Thoracic aorta (tissue), 2 donors: ENCODE measurements at places on chromosomes 11 and 22.

- no peak for DNase-seq
Measured at GRCh38 chr22:19991645-19992451, 24.8 kb downstream of the ARVCF start.

- DNase-seq = no peak
Measured at GRCh38 chr11:34205326-34206035, 100.1 kb downstream of the NAT10 start.

DNA sequence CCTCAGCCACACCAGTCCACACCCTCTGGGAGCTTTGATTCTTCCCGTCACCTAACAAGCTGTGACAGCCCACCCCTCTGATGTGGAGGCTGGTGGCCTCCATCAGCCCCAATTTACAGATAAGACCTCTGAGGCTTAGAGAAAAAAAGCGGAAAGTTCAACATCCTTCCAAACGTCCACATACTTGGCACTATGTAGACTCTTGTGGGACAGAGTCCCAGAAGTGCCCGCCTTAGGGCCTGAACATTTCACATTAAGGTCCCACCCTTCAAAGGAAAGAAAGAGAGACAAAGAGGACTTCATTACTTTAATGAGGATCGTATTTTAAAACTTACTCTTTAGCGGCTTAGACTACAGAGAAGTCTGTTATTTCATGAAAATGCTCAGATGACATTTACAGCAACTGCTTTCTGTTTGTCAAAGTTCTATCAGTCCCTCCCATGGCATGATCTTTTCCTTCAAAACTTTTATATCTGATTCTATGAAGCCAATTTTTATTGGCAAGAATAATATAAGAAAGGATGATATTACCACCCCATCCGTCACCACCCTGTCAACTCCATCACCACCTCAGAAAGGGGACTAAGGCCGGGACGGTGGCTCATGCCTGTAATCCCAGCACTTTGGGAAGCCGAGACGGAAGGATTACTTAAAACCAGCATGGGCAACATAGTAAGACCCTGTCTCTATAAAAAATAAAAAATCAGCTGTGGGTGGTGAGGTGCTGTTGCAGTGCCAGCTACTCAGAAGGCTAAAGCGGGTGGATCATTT lies 15.7 kb upstream of the SCGB1A1 start:
- DNase-seq = no peak

GRCh38 chr11:100329352-100329751 lies 357.7 kb upstream of the ARHGAP42 start:
- no peak for DNase-seq

GRCh38 chr11:57778318-57779037 lies 16.9 kb downstream of the CTNND1 start:
- peak; percentile 64 for DNase-seq

DNA sequence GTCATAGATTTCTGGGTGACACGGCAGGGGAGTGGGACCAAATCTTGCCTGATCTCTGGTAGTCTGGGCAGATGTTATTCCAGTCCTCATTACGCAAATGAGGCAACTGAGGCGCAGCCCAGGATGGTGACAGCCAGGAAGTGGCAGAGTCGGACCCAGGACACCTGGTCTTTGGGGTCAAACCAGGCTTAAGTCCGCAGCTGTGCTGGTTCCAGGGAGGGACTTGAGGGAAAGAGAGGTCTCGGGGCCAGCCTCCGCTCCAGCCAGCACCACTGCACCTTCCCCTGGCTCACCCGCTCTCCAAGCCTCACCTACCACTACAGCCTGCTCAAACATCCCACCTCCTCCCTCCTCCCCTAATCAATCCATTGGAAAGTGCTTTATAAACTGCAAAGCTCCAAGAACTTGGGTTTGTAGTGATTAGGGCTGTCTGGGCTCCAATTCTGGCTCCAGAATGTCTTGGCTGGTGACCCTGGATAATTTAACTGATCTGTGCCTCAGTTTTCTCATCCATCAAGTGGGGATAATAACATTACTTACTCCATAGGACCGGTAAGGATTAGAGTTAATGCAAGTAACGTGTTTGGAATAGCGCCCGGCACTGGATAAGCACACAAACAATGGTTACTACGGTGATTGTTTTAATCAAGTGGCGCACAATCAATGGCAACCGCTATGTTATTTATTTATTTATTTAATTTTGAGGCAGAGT lies 526 bp upstream of the PNPLA5 start:
- DNase-seq = no peak

GRCh38 chr11:28108958-28109357 lies 770 bp downstream of the METTL15 start:
- no peak for DNase-seq

- no peak for DNase-seq
Measured at GRCh38 chr22:41578818-41579217, 10.8 kb downstream of the PMM1 start.

DNA sequence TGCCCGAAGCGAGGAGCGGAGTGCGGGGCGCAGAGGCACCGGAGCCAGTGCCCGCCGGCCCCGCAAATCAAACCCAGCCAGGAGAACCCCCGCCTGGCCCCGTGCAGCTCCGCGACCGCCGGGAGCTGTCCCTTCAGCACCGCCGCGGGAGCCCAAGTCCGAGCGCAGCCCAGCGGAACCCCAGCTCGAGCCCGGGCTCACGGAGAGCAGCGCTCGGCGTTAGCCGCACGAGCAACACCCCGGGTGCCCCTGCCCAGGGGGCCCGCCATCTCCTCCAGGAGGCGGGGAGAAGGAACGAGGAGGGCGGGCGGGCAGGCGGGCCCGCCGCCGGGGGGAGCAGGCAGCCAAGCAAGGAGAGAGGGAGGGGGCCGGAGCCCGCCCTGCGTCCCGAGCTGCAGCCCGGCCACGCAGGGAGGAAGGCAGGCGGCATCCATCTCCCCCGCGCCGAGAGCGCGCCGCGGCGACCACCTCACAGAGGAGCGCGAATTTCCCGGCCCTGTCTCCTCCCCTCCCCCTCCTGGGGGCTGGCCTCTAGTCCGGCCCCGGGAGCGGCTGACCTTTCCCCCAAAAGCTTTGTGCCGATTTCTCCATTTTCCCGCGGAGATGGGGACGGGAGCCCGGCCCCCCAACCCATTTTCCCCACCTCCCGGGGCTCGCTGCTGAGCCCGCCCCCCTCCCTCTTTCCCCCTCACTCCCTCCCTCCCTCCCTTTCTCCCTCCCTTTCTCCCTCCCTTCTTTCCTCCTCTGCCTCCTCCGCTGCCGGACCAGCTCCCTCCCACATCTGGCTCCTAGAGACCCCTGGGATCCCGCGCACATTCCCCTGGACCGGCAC lies 621 bp downstream of the KCNC1 start:
- DNase-seq = no peak

DNA sequence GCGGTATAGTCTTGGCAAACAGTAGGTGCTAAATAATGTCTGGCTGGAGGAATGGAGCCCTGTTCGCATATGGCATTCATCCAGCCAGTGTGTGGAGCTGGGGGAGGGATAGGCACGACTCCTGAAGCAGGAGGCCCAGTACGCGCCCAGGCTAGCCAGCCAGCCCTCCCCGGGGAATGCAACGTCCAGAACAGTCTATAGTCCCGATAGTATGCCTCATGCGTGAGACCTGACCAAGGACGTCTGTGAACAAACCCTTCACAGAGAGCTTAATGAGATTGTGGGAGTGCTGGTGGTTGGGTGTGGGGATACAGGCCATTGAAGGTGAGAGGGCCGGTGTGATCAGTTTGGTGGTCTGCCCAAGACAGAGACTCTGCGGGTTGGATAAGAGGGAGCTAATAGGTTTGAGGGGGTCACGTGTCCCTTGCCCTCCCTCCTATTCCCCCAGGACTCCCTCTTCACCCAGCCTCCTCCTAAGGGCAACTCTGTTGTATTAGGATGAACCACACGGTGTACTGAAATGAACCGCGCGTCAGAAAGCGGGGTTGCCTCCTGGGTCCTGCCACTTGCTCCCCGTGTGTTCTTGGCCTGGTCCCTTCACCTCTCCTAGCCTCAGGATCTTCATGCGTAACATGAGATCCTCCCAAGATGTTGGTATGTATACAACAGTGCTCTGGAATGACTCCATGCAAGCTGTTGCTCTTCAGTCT lies 987 bp upstream of the GRIK4 start:
- no peak for DNase-seq

GRCh38 chr11:68354148-68354872 lies 41.9 kb downstream of the LRP5 start:
- peak; percentile 74 for DNase-seq

- no peak for DNase-seq
Measured at GRCh38 chr22:46918197-46918596, 155.7 kb downstream of the TBC1D22A start.

DNA sequence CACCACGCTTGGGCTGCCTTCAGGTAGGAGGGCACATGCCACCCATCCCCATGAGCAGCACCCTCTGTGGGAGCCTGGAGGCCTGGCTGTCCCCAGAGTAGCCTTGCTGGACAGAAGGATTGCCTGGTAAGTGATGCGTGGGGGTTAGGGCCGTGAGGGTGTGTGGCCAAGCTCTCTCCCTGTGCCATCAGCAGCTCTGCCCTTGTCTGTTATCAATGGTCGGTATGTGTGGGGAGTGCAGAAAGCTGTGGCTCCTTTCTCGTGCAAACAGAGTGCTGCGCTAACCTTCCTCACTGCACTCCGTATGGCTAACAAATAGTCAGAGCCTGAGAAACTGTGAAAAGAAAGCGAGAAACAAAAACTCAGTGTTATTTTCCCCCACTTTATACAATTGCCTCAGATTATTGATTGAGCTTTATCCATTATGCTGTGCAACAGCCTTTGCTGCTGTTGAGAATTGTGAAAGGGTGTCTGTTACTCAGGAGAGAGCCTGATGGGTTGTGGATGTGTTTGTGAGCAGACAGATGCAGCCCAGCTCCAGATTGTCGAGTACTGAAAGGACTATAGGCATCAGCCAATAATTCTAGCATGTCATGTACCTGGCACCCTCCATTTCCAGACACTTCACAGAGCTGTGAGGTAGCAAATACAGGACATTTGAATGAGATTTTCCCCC lies 432.2 kb downstream of the NTM start:
- DNase-seq = no peak

- no peak for DNase-seq
Measured at GRCh38 chr11:23991165-23991539, 505.7 kb upstream of the LUZP2 start.

GRCh38 chr11:129846508-129847335 lies 31.1 kb downstream of the TMEM45B start:
- DNase-seq = no peak

DNA sequence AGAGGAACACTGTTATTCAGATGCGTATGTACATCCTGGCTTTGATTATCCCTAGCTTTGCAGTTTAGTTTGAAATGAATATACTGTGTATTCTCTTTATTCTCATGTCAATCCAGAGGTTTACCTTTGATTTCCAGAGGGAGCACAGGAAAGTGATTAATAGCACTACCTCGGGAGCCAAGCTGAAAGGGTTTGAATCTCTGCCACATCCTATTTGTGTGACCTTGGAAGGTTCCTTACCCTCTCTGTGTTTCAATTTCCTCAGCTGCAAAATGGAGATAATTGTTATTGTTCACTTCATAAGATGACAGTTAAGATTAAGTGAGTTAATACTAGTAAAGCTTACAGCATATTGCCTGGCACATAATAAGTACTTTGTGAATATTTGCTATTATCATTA lies 17.9 kb downstream of the ELMOD1 start:
- no peak for DNase-seq

- DNase-seq = peak; percentile 94
Measured at GRCh38 chr11:1559111-1559951, 12.7 kb downstream of the DUSP8 start.

DNA sequence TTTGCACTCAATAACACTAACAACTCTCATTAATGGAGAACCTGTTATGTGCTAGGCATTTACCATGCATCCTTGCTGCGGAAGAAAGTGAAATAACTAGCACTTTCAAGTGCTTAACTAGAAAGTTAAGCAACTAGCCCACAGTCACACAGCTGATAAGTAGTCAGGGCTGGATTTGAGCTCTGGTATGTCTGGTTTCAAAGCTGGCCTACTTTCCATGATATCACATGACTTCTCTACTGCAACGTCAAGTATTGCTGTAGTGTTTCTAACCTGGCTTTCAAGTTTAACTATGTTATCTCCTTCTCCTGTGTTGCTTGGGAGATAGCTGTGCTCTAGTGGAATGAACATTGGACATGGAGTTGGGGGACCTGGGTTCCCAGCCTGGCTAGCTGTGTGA lies 12.1 kb downstream of the SLC15A3 start:
- DNase-seq = no peak

DNA sequence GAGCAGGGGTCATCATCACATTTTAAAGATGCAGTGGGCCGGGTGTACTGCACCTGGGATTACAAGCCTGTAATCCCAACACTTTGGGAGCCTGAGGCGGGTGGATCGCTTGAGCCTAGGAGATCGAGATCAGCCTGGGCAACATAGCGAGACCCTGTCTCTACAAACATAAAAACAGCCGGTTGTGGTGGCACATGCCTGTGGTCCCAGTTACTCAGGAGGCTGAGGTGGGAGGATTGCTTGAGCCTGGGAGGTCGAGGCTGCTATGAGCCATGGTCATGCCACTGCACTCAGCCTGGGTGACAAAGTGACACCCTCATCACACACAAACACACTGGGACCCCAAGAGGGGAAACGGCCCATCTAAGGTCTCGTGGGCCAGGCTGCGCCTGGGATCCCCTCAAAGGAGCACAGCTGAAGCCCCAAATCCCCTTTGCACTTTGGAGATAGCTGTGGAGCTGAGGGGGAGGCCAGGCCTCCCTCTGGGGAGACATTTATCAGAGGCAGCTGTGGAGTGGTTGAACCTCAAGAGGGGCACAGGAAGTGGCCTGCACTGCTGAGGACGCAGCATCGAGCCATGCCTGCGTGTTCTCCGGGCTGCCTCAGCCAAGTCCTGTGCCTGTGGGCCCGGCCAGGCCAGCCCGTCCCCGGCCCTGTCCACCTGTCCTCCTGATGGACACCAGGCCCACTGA lies 27.5 kb downstream of the OSBPL5 start:
- no peak for DNase-seq

GRCh38 chr11:98772893-98773292 lies 247.9 kb upstream of the CNTN5 start:
- DNase-seq = no peak

- DNase-seq = no peak
Measured at GRCh38 chr11:65639623-65640482, 2.0 kb downstream of the SIPA1 start.

- DNase-seq = no peak
Measured at GRCh38 chr11:131615611-131616010, 245.2 kb downstream of the NTM start.

GRCh38 chr22:17368554-17369438 lies 464 bp upstream of the CECR2 start:
- DNase-seq = no peak

GRCh38 chr11:763073-763463 lies 14.2 kb downstream of the GATD1 start:
- DNase-seq = no peak

GRCh38 chr11:1864231-1864630 lies 11.3 kb downstream of the LSP1 start:
- no peak for DNase-seq

- no peak for DNase-seq
Measured at GRCh38 chr22:17792299-17792698, 18.0 kb upstream of the BID start.

DNA sequence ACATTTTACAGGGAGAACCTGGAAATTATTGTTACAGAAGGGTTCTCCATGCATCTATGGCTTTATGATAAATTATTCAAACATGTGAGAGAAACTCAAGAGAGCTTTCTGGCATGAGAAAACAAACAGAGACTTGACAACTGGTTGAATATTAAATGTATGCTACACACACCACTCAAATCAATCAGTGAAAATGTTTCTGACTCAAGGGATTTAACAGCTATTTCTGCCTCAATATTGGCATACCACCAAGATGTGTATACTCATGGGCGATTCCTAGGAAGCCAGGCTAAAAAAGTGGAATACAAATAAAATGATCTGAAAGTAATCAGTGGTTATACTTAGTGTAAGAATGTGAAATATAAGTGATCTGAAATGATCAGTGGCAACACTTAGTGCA lies 15.8 kb upstream of the OR51T1 start:
- no peak for DNase-seq
